Lung microvascular endothelial cell (primary cell): ENCODE measurements at places on chromosomes 2 and 18.

DNA sequence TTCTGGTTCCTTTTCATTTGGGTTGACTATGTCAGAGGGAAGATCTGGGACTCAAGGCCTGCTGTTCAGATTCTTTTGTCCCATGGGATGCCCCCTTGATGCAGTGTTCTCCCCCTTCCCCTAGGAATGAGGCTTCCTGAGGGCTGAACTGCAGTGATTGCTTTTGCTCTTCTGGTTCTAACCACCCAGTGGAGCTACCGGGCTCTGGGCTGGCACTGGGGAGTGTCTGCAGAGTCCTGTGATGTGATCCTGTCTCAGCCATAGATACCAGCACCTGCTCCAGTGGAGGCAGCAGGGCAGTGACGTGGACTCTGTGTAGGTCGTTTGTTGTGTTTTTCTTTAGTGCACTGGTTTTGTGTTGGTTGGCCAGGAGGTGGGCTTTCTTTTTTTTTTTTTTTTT, 32.1 kb upstream of the RHOB start:
- no peak for DNase-seq

- no peak for DNase-seq
Measured at GRCh38 chr2:224492531-224492930, 90.6 kb upstream of the FAM124B start.

GRCh38 chr2:105324101-105324500, 5.4 kb downstream of the TGFBRAP1 start:
- no peak for DNase-seq

DNA sequence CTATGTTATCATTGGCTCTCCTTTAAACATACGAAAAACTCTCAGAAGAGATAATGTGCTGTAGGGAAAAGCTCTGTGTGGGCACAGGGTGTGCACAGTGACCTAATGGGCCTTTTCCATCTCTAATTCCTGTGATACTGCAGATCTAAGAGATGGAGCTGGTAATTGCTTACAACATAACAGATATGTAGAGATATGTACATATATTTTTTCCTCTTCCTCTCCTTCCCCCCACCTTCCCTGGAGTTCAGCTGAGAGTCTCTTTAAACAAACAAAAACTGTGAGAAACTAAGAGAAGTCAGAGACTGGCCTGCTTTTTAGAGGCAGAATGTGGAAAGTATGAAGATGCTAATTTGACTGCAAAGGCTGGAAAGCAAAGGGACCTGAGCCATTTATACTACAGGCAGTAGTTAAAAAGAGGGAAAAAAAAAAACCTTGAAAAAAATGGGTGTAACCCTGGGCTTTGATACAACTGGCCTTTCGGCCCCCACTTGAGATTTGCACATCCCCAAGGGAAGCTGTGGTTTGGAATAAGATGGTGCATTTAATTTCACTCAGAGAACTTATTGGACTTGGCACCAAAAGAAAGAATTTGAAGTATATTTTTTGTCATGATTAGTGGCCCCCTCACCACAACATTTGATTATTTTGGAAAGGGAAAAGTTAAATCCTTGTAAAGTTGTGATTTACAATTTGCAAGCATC, 502.2 kb upstream of the ZEB2 start:
- DNase-seq: no peak

DNA sequence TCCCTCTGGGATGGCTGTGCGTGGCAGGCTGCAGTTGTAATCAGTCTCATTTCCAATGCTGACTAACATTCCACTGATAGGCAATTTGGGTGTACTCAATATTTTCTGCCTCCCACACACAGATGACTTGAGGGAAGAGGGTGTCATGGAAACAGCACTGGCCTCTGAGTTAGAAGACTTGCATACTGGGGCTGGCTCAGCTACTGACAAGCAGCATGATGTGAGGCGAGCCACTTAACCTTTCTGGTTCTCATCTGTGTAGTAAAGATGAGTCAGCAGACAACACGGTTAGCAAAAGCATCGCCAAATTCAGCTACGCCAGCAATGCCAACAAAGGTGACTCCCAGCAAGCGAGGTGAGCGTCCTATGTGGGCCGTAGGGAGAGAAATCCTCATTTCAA, 73.5 kb downstream of the COLEC12 start:
- DNase-seq: no peak

- no peak for DNase-seq
Measured at GRCh38 chr2:39858677-39859076, 79.6 kb upstream of the THUMPD2 start.

DNA sequence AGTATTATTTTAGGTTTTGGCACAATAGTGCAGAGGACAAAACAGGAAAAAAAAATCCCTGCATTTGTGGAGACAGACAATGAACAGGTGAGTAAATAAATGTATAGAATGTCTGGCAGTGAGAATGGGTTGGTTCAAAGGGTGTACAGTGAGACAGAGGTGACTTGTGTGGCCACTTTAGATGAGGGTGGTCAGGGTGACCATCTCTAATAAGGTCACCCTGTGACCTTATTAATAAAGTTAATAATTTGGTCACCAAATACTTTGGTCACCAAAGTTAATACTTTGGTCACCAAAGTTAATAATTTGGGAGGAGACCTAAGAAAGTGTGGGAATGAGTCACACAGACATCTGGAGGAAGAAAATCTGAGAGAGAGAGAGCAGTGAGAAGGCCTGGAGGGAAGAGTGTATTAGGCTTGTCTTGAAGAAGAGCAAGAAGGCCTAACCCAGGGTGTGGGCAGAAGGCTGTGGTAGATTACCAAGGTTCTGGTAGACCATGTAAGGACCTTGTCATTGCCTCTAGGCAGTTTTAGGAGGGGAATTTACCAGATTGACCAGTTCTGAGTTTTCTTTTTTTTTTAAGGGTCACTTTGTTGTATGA, 1368.4 kb upstream of the CELF4 start:
- no peak for DNase-seq

DNA sequence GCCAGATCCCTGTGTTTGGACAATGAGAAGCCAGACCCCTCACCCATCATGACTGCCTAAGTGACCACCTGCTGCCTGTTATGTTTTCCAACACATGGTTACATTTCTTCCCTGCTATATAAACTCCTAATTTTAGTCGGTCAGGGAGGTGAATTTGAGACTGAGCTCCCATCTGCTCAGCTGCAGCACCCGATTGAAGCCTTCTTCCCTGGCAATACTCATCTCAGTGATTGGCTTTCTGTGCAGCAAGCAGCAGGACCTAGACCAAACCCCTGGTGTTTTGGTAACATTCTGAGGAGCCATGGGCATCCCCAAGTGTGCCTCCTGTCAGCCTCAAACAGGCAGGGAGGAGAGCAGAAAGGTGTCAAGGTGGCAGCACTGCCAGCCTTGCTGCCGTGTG, 141.2 kb downstream of the CD8B2 start:
- no peak for DNase-seq

DNA sequence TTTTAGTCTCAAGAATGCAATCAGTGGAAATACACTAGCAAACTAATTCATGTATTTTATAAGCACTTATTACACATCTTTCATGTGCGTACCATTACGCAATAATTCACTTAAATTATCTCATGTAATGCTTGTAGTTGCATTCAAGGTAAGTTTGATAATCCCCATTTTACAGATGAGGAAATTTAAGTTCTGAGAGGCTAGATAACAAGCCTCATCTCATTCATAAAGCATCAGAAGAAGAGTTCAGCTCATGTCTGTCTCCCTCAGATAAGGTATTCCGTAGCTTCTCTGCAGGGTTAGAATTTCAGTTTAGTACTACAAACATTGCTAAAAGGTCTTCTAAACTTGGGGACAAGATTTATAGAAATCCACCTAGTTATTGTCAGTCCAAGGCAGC, 47.8 kb downstream of the HNMT start:
- DNase-seq: no peak

DNA sequence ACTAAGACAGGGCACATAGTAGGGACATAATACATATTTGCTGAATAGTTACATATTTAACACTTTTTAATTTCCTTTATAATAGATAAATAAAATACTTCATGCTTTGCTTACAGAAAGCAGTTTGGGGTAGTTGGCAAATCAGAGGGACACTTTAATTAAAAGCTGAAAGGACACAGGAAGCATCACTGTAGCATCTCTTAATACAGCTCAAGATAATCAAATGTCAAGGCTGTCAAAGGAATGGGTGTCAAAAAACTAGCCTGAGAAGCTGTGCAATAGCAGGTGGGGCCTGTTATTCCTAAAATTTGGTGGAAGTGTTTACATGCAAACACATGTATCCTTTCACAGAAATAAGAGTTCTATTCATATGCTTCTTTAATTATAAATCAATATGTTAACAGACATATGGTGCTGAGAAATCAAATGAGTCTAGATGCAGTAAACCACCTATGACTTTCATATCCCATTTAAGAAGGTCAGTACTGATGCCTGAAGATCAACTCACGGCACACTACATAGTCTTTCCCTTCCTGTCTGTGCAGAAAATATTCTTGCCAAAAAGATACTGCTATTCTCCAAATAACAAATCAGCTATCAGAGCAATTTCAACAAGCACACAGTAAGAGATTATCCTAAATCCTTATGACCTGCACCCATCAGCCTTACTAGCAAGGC, 174.6 kb downstream of the STK39 start:
- DNase-seq: no peak

GRCh38 chr2:139613264-139613663, 833.1 kb upstream of the NXPH2 start:
- no peak for DNase-seq

GRCh38 chr18:5107988-5108387, 89.1 kb downstream of the AKAIN1 start:
- peak; percentile 0 for DNase-seq

DNA sequence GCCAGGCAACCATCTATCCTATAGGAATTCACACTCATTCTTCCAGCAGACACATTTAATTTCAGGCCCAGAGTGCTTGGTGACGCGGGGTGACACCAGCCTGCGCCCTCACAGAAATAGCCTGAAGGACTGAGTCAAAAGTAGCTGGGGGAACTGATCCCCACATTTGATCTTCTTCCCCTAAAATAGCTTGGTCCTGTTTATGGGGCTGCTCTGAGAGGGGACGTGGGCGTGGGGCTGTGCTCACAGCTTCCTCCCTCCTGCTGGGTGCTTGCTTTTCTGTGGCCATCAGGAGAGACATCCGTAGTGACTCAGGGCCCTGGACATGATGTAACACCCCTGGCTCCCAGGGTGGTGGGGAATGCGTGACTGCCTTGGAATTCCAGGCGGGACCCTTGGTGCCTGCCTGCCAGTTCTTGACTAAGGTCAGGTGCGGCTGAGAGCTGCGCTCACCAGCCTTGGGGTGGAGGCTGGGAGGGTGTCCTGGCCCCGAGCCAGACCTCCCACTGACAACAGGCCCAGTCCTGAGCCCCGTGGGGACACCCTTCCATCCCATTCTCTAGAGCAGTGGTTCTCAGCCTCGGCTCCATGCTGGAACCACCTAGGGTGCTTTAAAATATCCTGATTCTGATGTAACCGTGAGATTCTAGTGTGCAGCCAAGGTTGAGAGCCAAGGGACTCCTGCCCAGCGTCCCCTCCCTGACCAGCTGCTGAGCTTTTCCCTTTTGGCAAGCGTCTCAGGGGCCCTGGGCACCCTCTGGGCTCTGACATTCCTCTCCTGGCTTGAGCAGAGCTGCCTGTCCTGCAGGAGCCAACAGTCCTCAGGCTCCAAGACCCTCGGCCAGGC, 47.4 kb upstream of the SMAD7 start:
- peak; percentile 26 for DNase-seq

DNA sequence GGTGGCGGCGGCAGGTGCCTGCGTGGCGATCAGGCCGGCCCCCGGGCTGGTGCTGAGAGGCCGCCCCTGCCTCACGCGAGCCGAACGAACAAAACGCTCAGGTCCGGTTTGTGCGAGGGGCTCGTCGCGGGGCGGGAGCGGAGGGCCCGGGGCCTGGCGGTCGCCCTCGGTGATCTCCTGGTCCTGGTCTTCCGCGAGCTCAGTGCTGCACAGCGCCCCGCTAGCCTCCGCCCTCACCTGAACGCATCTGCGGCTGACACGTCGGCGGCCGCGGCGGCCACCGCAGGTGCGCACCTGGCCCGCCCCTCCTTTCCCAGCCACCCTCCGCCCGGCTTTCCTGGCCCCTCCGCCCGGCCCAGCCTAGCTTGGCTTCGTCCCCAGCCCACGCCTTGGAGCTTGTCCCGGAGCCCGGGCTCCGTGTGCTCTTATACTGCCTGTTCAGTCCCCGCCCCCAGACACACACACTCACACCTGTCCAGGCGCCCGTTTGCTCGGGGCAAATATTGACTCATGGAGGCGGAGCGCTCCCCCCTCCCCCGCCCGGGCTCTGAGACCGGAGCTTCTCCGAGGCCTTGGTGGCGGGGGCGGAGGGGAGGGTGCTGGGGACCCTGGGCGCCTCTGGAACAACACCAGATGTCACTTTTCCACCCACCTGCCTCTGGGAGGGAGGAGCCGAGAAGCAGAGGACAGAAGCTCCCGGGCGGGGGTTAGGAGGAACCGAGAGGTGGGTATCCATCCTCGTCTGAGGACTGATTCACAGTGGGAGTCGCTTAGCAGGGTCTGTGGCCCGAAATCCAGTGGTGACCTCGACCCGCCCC, 8.6 kb upstream of the CRYBA2 start:
- no peak for DNase-seq

DNA sequence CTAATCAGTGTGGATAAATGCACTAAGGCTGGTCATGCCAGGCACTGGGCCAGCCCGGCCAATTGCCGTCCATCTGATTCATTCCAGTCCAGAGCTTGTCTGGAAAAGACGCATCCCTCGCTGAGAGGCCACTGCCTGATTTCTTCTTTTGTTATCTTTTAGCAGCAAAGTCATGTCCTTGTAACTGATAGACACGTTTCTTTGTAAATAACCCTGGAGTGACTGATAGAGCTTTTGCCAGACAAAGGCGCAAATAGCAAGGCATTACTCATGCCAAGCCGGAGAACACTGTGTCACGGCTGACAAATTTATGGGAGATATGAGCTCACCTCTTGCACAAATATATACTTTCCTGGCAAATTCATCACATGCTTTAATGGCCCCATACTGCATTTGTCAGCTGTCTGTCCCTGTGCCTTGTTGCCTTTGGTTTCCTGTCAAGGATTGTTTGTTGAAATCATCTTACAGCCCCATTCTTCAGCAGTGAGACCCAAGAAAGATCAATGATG, 164.4 kb downstream of the ETAA1 start:
- peak; percentile 92 for DNase-seq

DNA sequence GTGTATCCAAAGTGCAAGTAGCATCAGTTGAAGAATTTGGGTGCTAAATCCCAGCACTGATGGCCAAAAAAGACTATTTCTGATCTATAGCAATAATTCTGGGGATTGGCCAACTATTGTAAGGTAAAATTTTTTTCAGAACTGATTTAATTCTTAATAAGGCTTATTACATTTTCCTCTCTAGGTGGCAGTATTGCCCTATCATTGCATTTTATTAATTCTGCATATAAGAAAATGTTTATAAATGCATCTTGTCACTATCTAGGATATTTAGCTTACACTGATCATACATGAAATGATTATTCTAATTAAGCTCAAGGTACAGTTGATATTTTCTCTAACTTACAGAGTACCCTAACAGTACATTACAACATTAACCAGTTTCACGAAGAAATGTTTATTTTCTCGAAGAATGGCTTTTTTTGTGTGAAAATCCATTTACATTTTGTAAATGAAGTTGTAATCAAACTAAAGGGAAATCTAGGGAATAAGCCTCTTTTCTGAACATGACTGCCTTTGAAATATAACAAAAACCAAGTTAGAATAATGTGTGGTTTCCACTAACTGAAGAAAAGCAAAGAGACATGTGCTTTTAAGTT, 11.0 kb downstream of the TTN start:
- peak; percentile 61 for DNase-seq

- peak; percentile 13 for DNase-seq
Measured at GRCh38 chr2:224178056-224178455, 139.0 kb upstream of the SERPINE2 start.
